ENCODE measurements at places on chromosomes 11 and 22. TPM values are rescaled to one million over a fixed set of nuclear protein-coding genes. Genes with fewer than 3 reads are reported as not detected.
A peak's percentile ranks its signal among the peaks of the same experiment; 100 is the strongest.

- DNase-seq, result no peak
- no peaks in the 10 kb centered on the region for H3K4me1 ChIP-seq
- H3K27me3 ChIP-seq, result no peaks in the 10 kb centered on the region
- H3K4me3 ChIP-seq, result no peak overlapping the region
- H3K27ac ChIP-seq, result no peak overlapping the region
Measured at GRCh38 chr11:87597725-87598124, 560.0 kb downstream of the TMEM135 start.

GRCh38 chr11:83153764-83154163 lies 3.2 kb upstream of the PCF11 start:
- H3K27me3 ChIP-seq, result no peaks in the 10 kb centered on the region
- DNase-seq, result no peak
- H3K27ac ChIP-seq, result no peak overlapping the region
- H3K4me3 ChIP-seq, result no peak overlapping the region
- H3K36me3 ChIP-seq, result no peaks in the 10 kb centered on the region

DNA sequence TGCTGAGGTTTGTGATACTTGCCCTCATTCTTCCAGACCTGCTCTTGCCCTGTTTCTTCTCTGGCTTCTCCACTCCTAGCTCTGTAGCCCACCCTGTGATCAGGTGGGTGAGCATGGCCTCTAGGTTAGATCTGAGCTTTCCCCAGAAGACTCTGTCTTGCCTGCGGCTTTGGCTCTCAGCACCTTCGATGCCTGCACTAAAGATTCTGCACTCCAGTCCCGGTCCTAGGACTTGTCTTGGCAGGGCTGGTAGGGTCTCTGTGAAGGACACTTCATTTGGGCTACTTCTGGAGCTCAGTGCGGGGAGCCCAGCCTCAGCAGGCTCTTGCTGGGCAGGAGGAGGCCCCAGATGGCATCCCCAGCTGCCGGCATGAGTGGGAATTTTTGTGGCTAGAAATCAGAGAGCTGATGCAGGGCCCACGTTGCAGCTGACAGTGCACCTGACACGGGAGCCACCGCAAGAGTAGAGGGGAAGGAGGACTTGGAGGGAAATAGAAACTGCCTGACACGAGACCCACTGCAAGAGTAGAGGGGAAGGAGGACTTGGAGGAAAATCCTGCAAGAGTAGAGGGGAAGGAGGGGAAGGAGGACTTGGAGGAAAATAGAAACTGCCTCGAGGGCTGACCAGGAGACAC lies 226.9 kb upstream of the B3GAT1 start:
- H3K27me3 ChIP-seq, result no peaks in the 10 kb centered on the region
- H3K36me3 ChIP-seq, result no peaks in the 10 kb centered on the region
- no peaks in the 10 kb centered on the region for H3K4me1 ChIP-seq
- H3K4me3 ChIP-seq, result no peak overlapping the region

- H3K27me3 ChIP-seq, result no peaks in the 10 kb centered on the region
- no peak overlapping the region for H3K4me3 ChIP-seq
- no peak for DNase-seq
- H3K36me3 ChIP-seq, result no peaks in the 10 kb centered on the region
Measured at GRCh38 chr11:120136356-120136755, 1.6 kb downstream of the TRIM29 start.

- H3K27ac ChIP-seq, result peak overlapping the region; percentile 65
- DNase-seq, result peak; percentile 77
- H3K4me1 ChIP-seq, result peaks cover 21% of the 10 kb centered on the region
- no peaks in the 10 kb centered on the region for H3K36me3 ChIP-seq
- no peaks in the 10 kb centered on the region for H3K27me3 ChIP-seq
- no peak overlapping the region for H3K4me3 ChIP-seq
Measured at GRCh38 chr11:7582338-7582985, 68.7 kb downstream of the PPFIBP2 start.

DNA sequence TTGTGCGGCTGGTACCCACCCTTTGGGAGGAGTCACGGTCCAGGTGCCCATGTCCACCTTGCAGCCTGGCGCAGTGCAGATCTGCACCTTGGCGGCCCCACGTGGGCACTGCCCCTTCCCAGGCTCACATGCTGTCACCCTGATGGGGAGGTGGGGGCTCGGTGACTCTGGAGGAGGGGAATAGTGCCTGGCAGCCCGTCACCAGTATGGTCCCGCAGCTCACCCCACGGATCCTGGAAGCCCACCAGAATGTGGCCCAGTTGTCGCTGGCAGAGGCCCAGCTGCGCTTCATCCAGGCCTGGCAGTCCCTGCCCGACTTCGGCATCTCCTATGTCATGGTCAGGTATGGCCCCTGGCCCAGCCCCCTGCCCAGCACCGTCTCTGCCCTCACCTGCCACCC lies 5.2 kb downstream of the TRPT1 start:
- H3K36me3 ChIP-seq, result no peaks in the 10 kb centered on the region
- DNase-seq, result peak; percentile 37
- peaks cover 8% of the 10 kb centered on the region for H3K4me1 ChIP-seq
- no peak overlapping the region for H3K27ac ChIP-seq
- H3K4me3 ChIP-seq, result no peak overlapping the region
- no peaks in the 10 kb centered on the region for H3K27me3 ChIP-seq

DNA sequence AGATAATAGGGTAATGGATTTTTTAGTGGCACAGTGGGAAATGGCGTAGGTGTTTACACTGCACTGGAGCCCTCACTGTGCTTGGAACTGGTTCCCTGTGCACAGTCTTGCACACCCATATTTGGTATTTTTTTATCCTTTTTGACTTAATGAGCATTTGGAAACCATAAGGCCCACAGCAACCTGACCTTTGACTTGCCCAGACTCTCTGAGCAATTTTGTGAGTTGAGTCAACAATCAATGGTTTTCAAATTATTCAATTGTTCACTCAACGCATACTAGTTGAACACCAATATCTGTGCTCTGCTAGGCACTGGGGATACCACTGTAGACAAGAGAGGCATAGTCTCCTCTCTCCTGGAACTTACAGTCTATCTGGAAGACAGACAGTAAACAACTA lies 14.3 kb downstream of the CD44 start:
- H3K27me3 ChIP-seq, result no peaks in the 10 kb centered on the region
- H3K4me1 ChIP-seq, result no peaks in the 10 kb centered on the region
- no peak overlapping the region for H3K4me3 ChIP-seq

GRCh38 chr11:70650075-70650909 lies 252.0 kb downstream of the CTTN start:
- no peak overlapping the region for H3K27ac ChIP-seq
- no peaks in the 10 kb centered on the region for H3K27me3 ChIP-seq
- no peak overlapping the region for H3K4me3 ChIP-seq
- no peaks in the 10 kb centered on the region for H3K4me1 ChIP-seq

- H3K36me3 ChIP-seq, result no peaks in the 10 kb centered on the region
- no peak overlapping the region for H3K27ac ChIP-seq
- H3K4me3 ChIP-seq, result no peak overlapping the region
- H3K27me3 ChIP-seq, result peaks cover 5% of the 10 kb centered on the region
Measured at GRCh38 chr22:17119481-17120202, 1.5 kb downstream of the TMEM121B start.

- no peaks in the 10 kb centered on the region for H3K36me3 ChIP-seq
- H3K4me1 ChIP-seq, result no peaks in the 10 kb centered on the region
- no peak overlapping the region for H3K27ac ChIP-seq
Measured at GRCh38 chr11:120034176-120034875, 103.6 kb downstream of the TRIM29 start.

- H3K27me3 ChIP-seq, result no peaks in the 10 kb centered on the region
- H3K4me1 ChIP-seq, result no peaks in the 10 kb centered on the region
- H3K27ac ChIP-seq, result no peak overlapping the region
- no peaks in the 10 kb centered on the region for H3K36me3 ChIP-seq
Measured at GRCh38 chr11:115421352-115421991, 82.7 kb downstream of the CADM1 start.

DNA sequence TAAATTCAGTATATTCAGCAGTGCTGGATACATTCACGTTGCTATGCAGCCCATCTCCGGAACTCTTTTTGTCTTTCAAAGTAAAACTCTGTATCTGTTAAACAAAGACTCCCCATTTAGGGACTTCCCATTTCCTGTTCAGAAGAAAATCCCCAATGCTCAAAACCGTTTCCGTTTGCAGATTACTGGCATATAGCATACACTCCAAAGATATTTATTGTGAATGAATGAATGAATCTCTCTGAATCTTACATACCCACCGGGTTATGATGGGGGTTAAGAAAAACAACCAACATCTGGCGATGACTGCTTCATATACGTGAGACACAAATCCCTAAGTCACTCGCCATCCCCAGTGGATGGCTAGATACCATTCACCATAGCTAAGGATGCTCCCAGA lies 1.6 kb downstream of the THY1 start:
- no peak for DNase-seq
- no peaks in the 10 kb centered on the region for H3K36me3 ChIP-seq
- H3K4me1 ChIP-seq, result peaks cover 5% of the 10 kb centered on the region
- H3K27me3 ChIP-seq, result no peaks in the 10 kb centered on the region

- no peak overlapping the region for H3K4me3 ChIP-seq
- DNase-seq, result no peak
- no peaks in the 10 kb centered on the region for H3K4me1 ChIP-seq
- H3K36me3 ChIP-seq, result no peaks in the 10 kb centered on the region
- H3K27ac ChIP-seq, result no peak overlapping the region
- no peaks in the 10 kb centered on the region for H3K27me3 ChIP-seq
Measured at GRCh38 chr11:118027694-118028093, 41.5 kb downstream of the IL10RA start.

The KRTAP5-7 gene
- total RNA-seq, result 0.27 TPM

The OR1S1 gene
- not detected for total RNA-seq

The RPL3 gene
- 6,016 TPM for total RNA-seq

The RASD2 gene
- total RNA-seq, result 2.8 TPM

The RASSF7 gene
- total RNA-seq, result 11.4 TPM

All from ovary (tissue), 10 donors.